ENCODE measurements at places on chromosomes 7 and 10.

DNA sequence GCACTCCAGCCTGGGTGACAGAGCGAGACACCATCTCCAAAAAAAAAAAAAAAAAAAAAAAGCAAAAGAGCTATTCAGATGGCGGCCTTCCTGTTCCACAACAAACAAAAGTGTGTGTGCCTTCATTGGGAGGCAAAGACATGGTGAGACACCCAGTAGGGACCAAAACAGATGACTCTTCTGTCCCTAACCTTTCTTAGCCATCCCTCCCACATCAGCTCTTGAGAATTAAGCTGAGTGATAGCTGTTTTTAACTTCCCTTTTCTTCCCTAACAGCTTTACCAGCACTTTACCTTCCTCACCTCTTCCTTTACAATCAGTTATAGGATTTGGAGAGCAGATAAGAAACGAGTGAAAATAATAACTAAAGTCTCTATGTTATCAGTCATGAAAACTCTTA, 48.2 kb downstream of the ARMH3 start:
- DNase-seq, result no peak

DNA sequence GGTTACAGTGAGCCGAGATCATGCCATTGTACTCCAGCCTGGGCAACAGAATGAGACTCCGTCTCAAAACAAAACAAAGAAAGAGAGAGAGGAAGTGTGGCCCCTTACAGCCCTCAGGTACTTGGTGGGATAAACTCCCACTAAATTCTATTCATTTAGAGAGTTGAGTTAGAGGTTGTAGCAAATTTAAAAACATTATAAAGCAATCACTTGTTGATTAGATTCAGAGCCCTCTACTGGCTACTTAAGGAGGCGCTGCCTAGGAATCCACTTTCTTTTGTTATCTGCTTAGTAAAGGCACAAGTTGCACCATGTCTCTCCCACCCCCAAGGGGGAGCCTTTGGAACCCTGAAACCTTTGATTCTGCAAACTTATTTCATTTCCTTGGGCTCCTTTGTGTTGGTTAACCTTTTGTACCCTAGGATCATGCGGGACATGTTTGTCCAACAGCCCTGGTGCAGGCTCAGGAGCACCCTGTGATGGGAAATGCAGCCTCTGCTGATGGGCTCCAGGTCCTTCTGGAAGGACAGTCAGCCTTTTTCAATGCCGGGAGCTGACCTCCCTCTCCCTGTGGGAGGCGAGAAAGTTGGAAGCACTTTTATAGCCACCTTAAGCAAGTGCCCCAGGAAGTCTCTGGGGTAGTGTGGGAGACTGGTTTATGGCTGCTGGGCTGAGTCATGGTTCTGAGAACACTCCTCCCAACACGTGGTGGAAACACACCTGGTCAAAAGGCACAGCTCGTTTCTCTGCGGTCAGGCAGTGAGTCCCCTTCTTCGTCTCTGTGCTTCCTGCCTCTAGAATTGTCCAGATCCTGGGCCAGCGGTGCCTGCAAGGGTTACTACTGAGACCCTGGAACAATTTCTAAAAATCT, 2.3 kb downstream of the HKDC1 start:
- DNase-seq, result peak; percentile 92

DNA sequence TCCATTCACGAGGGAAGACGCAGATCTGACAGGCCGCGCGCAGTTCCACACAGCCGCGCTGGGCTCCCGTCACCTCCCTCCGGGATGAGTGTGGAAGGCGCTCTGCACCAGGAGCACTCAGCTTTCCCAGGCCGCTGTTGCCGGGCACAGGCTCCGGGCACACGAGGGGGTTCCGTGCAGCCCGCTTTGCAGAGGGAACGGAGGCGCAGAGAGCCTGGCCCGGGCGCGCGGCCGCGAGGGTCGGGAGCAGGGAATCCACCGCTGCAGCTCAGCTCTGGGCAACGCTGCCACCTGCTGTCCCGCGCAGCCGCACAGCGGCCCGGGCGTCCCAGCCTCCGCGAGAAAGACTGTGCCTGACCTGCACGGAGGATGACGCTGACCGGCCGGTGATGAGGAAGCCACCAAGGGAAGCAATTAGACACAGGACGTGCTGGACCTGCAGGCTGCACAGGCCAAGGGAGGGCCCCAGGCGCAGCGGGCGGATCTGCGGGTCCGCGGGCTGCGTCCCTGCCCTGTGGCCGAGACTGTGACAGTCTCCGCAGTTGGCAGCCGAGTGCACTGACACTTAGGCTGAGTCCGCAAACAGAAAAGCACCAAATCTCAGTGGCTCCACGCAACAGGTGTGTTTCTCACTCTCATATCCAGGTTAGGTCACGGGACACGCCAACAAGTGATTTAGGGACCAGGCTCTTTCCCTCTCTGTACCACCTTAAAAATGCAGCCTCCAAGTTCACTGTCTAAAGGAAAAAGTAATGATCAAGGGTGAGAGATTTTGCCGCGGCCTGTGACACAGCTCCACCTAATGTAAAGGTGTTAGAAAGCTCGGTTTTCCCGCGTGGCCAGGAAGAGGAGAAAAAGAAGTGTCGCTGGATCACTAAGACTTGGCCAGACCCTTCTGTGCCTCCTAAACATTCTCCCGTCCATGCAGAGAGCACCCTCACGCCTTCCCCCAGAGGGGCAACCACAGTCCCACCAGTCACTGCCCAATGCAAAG, 94.5 kb downstream of the SEC61G start:
- DNase-seq, result peak; percentile 25

GRCh38 chr10:28378986-28379585, 76.2 kb upstream of the MPP7 start:
- DNase-seq, result no peak

DNA sequence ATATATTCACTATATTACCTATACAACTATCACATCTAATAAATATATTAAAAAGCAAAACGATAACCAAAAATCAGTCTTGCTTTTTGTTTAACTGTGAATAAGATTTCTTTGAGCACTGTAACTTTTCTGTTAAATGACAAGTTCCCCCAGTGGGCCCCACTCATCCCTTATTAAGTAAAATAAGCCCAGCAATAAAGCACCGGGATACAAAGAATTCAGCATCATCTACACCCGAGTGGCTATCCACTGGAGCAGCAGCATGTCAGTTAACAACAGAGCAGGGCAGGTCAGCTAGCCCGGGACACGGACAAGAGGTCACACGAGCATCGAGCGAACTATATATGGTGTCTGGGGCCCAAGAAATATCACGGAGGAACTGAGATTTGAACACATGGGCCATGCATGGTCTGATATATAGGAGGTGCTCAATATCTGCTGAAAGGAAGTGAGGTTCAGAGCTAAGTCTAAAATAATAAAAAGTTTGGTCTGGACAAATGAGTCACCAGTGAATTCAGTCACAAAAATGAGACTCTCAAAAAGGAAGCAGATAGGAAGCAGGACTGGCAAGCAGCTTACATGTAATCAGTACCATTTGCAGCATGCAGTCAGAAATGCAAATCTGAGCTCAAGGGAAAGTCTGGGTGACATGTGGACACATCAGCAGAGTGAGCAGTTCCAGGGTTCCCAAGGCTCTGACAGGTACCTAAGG, 4.1 kb downstream of the ERCC6 start:
- peak; percentile 59 for DNase-seq

DNA sequence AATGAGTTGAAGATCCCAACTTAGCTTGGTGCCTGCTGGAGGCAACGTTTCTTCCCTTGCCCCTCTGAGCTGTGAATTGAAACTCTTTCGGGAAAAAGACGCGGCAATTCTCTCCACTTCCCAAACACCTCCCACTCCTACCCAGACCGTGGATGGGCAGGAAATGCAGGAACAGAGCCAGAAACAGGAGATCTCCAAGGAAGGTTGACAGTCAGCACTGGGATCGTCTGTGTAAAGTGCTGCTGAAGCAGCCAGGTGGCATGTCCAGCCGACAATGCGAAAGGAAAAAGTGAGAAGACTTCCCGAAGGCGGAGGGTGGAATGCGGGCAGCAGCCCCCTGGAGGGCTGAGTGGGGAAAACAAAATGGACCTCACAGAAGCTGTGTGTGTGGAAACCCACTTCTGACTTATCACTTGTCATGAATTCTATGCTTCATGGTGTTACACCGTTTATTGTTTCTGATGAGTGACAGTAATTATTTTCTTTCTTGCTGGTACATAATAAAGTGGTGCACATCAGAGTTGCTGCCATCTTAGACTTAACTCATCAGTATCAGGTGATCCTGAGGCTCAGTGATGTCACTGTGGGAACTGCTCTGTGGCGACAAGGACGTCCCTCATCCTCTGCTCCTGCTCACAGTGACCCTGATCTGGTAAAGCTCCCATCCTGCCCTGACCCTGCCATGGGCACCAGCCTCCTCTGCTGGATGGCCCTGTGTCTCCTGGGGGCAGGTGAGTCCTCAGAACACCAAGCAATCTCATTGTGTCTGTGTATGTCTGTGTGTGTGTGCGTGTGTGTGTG, 220.5 kb upstream of the PRSS1 start:
- no peak for DNase-seq

Measured in activated CD4-positive, alpha-beta T cell treated with anti-CD3 and anti-CD28 coated beads, Interleukin-2, Interleukin-4, amounts not matched to agents 100 ng/mL and 50 ng/mL, durations not matched to agents 16 hours and 8 hours (primary cell).